ENCODE measurements at places on chromosomes 4 and X.
A peak's percentile ranks its signal among the peaks of the same experiment; 100 is the strongest.

DNA sequence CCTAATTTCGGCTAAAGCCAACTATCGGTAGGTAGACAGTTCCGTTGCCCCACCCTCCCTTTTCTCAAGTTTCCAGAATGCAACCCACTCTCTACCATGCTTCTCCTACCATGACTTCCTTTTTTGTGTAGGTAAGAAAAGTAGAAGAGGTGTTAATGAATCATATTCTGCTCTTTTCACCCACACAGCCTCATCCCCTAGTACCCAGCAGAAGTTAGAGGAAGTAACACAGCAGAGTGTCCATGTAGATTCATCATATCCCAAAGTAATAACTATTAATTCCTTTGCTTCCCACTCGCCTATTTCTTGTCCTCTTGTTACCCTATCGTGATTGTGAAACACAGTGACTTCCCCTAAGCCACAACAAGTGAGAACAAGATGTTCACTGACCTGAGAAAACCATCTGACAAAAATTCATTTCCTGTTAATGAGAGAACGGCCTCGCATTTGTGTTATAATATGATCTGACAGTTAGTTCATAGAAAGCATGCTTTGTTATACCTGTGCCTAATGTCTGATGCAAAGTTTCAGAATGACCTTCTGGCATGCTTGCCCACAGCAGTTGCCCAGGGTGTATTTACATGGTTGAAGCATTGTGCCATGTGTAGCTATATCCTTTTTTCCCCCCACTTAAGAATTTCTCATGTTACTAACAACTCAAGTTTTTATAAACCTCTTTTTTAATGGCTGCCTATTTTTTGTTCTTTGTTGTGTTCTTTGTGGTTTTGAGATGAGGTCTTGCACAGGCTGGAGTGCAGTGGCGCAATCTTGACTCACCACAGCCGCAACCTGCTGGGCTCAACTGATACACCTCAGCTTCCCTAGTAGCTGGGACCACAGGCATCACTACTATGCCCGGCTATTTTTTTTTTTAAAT, 185.6 kb downstream of the RAP1GDS1 start:
- DNase-seq, result peak; percentile 85

GRCh38 chr4:189494407-189494806, 446.3 kb upstream of the FRG1 start:
- DNase-seq, result no peak

GRCh38 chr4:58940167-58940566, 1830.0 kb upstream of the IGFBP7 start:
- DNase-seq, result no peak

GRCh38 chrX:66920296-66920695, 281.4 kb upstream of the EDA2R start:
- no peak for DNase-seq

GRCh38 chr4:55089916-55090315, 35.5 kb downstream of the KDR start:
- DNase-seq, result no peak

DNA sequence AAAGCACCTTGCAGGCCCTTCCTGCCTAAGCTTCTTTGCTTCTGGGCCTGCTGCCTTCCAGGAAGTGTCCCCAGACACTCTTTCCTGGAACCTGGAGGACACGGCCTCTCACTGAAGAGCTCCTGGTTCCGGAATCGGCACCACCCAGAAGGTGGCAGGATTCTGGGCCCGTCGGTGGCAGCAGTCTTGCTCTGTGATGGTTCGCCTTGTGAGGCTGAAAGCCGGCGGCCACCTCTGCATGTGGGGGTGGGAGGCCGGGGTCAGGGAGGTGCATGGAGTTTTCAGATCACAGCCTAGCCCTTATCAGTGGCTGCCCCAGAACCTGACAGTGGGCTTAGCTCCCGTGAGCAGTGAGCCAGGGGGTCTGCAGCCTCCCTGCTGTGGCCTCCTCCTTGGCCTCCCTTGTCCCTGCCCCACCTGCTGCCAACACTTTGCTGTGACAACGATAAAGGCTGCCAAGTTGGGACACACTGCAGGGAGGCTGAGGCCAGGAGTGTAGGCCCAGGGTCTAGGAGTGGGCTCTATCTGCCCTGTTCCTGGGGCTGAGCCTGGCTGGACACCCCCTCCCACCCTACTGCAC, 30.8 kb upstream of the GPR78 start:
- no peak for DNase-seq

DNA sequence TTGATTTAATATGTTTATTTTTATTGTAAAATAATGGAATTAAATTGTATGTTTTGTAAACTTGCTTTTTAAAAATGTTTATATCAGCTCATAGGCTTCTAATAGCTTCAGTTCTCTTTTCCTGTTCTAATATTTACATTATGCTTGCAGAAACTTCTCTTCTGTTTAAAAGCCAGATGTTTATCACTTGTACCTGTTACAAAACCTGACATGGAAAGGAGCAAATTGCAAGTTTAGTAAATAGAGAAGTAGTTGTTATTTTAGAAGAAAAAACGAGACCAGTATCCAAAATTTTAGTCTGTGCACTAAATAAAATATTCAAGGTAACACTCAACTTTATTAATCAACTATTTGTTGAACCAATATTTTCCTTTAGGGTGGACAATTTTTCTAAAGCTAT, 69.4 kb upstream of the GUCY1A1 start:
- DNase-seq, result no peak

- peak; percentile 17 for DNase-seq
Measured at GRCh38 chr4:10403633-10404445, 53.4 kb downstream of the ZNF518B start.

DNA sequence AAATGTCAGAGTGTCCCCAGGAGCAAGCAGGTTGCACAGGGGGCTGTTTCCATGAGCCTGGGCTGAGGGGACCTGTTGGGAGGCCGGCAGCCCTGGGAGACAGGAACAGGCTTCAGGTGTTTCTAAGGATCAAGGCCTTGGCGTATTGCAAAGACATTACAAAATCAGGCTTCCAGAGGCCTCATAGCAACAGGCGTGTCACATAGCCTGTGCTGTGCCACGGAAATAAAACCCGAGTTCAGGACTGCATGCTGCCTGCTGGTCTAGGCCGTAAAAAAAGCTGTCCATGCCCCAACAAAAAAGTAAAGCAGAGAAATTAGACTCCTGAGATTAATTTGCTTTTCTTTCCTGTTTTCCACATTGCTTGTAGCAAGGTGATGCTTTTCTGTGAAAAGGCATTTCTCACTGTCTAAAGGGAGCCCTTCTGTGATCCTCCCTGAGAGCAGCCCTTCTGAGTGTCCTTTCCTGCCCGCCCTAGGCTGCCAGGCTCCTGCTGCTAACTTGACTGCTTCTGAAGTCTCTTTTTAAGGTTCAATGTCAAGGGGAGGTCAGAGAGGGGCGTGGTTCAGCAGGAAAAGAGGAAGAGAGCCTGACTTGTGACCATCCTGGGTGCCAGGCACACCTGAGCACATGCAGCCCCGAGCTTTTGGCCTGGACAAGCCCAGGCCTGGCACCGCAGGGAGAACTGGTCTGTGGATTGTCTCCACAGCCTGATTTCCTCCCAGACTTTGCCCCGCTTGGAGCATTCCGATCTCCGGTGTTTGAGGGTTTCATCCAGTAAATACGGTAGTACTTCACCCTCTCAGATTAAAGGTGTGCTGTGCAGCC, 21.3 kb downstream of the SHROOM2 start:
- DNase-seq, result no peak

GRCh38 chr4:107359208-107359607, 323.1 kb upstream of the DKK2 start:
- no peak for DNase-seq

DNA sequence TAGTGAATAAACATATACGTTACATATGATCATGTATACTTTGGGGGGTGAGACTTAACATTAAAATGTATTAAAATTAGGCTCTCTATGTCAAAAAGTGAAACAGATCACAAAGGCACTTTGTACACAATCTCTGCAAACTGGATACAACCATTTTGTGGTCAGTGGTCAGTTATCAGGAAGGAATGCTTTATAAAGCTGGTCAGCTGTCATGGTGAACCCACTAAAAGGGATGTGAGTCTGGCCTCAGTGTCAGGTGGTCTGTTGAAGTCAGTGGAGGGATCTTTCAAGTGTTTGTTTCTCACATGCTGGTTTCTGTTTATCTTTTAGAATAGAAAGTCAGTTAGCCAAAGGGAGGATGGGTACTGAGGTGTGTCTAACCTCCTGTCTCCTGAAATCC, 875.5 kb upstream of the INTU start:
- DNase-seq, result no peak

DNA sequence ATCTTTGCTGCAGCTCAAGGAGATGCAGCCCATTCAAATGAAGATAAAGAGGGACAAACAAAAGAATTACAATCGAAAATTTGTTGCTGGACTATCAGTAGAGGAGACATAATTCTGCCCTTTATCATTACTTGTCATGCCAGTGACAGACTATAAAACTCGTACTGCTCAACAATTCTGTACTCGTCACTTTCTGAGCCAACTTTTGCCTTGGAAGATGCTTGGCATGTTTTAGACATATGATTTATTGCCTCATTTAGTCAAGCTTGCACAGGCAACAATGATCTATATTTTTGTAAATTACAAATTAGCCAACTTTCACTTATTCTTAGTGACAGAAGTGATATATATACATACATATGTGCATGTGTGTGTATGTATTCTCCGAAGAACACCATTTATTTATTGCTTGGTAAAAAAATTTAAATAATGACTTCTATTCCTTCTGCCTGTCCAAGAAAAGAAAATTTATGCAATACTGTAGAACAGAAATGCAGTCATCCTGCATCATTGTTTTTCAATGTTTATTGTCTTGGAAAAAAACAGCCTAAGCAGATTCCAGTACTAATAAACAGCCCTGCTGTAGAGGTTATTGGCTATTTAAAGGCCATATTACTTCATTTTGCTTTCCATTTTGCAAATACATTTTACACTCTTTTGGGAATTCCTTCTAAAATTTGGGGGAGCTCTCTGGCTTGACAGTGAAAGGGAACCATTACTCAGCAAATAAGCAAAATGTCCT, 374.9 kb upstream of the GALNT7 start:
- no peak for DNase-seq

DNA sequence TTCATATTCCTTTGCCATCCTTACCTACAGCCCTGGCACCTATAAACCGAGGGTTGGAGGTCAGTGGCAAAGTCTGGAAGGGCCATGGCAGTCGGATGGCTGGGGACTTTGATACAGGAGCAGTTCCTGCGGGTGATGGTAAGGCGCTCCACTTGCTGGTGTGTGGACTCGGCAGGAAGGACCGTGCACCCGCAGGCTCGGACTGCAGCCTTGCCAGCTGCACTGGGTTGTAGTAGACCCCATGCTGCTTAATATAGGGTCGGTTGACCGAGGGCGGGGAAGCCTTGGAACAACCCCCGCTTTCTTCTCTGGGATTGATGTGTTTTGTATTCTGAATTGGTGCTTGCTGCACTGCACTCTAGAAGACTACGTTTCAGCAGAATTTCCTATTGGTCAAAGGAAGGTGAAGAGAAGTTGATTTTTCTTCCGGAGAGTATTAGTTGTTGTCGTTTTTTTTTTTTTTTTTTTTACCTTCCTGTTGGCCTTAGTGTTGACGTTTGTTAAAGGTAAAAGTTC, 638 bp downstream of the BLTP1 start:
- DNase-seq, result peak; percentile 47

DNA sequence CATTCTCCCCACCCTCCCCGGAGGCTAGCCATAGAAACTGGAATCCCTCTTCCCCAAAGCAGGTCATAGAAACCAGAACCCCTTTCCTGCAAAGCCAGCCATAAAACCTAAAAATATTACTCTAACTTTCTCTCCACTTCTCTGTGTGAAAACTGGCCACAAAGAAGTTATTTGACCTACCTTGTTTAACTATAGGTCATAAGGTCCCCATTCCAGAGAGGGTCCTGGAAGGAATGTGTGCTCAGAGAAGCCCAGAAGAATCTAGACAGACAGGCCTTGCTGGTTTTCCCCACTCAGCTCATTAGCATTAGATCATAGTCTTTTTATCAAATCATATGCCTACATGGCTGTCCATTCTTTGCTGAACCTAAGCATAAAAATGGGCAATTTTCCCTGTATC, 52.8 kb upstream of the TEX13A start:
- DNase-seq, result no peak

DNA sequence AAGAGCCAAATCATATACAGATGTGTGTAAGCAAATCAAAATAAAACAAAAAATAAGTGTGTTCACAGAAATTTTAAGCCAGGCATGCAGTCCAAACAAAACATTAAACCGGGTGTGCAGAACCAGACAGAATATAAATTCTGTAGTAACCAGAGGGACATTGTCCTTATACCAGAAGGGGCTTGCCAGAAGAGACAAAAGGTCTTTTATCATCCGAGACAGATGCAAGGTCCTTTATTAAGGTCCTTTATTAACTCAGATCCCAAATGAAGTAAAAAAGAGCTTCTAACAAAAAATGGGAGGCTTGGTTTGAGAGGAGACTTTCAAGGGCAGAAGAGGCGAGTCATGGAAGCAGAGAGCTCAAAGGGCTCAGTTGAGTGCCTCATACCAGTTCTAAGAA, 59.2 kb downstream of the RGS12 start:
- no peak for DNase-seq

- DNase-seq, result no peak
Measured at GRCh38 chr4:147366164-147366563, 114.7 kb upstream of the EDNRA start.

DNA sequence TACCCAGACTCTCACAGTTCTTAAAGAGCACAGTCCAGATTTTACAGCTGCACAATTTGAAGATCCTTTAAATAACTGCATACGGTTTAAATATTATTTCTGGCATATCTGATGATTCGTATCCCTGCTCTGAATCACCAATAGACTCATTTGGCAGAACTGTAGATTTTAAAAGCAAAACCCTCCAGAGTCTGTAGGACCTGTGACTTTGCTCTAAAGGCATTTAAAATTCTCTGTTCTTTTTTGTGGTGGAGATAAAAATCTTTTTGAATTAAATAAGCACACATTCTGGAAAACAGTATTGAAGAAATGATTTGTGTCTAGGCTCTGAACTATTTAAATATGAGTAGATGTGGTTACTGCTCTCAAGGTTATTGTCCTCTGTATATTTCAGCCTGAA, 246.2 kb upstream of the PITX2 start:
- DNase-seq, result no peak

DNA sequence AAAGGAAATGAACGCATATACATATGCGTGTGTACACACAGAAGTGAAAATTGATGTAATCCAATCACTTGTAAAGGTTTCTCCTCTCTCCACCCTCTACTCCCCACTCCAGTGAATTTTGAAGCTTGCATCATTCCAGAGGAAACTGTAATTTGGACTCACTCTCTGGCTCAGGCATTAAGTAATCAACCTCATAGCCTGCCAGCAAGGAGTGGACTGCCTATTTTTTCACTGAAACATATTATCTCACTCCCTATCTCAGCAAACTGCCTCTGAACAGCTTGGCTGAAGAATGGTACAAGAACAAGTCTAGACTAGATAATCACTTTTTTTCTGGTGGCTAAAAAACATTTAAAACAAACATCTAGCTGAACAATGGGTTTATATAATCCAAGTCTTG, 124.2 kb downstream of the C4orf51 start:
- DNase-seq, result no peak

- DNase-seq, result no peak
Measured at GRCh38 chr4:118797558-118798142, 38.3 kb downstream of the SEC24D start.

- DNase-seq, result no peak
Measured at GRCh38 chrX:71533516-71533850, 579 bp downstream of the OGT start.
